CD4-positive, alpha-beta T cell treated with Interleukin-15 for 4 hours (primary cell): ENCODE measurements at places on chromosomes 1 and 21.

DNA sequence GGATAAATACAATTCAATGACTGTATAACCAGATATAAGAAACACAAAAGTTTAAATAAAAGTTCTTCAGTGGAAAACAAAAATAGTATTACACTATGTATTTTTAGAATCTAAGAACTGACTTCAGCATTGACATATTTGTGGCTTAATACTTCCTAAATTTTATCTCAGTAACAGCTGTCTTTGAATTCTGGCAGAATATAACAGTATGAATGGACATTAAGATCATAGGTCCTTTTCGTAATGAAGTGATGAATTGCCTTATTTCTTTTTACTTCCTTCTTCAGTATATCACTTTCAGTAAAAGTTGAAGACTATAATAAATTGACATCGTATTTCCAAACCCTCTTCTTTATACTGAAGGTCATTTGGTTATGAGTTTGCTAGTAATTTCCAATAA is 1030.0 kb downstream of the MRPL39 start:
- DNase-seq = no peak

- DNase-seq = no peak
Measured at GRCh38 chr21:32184485-32184884, 94.4 kb downstream of the MIS18A start.

GRCh38 chr1:247322849-247323586 is 8.6 kb downstream of the ZNF496 start:
- DNase-seq = no peak

GRCh38 chr1:233904633-233905415 is at the start of gene SLC35F3:
Gene SLC35F3, plus strand, starts transcription at chr1:233904676.
- no peak for DNase-seq

DNA sequence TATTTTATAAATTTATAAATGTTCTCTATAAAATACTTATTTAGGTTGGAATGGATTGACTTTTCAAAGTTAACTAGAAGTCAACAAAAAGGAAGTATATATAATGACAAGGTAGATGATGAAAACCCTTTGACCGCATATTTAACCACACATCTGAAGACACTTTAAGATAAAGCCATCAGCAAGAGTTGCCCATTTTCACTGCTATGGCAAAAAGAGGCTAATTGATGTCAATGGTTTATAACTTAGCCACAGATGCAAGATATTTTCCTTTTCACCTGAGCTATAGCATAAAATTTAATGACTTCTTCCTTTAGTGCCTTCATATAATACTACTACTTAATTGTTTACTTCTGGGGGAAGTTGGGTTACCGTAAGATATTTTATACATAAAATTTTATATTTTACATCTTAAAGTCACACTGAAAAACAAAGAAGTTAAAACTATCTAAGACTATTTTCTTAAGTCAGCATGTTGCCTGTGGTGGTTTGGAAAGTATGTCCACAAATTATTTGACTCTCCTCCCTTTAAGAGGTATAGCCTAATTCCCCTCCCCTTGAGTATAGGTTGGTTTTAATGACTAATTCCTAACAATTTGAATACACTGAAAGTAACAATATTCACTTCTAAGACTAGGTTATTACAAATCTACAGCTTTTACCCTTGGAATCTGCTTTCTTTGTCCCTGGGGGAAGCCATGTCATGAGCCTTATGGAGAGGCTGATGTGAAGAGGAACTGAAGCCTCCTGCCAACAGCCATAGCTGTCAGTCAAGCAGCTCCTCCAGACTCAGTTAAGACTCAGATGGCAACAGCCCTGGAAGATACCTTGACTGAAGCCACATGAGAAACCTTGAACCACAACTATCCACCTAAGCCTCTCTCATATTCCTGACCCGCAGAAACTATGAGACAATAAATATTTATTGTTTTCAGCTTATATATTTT is 40.3 kb upstream of the LRRC8B start:
- DNase-seq = no peak

DNA sequence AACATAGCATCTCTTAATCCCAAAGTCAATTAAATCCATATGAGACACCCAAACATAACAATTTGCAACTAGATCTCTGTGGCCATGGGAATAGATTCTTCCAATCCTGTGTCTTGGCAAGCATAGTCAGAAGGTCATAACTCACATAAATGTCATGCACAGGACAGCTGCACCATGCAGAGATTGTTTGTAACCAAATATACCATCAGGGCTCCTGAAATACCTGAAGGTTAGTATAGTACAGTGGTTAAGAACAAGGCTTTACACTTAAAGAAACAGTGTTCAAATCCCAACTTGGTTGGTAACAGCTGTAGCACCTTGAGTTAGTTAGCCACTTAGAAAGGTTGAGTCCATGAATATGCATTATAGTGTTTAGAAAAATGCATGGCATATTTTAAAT is 82.6 kb upstream of the CCDC190 start:
- DNase-seq = no peak

GRCh38 chr1:60765204-60765603 is 317.2 kb upstream of the NFIA start:
- DNase-seq = no peak

DNA sequence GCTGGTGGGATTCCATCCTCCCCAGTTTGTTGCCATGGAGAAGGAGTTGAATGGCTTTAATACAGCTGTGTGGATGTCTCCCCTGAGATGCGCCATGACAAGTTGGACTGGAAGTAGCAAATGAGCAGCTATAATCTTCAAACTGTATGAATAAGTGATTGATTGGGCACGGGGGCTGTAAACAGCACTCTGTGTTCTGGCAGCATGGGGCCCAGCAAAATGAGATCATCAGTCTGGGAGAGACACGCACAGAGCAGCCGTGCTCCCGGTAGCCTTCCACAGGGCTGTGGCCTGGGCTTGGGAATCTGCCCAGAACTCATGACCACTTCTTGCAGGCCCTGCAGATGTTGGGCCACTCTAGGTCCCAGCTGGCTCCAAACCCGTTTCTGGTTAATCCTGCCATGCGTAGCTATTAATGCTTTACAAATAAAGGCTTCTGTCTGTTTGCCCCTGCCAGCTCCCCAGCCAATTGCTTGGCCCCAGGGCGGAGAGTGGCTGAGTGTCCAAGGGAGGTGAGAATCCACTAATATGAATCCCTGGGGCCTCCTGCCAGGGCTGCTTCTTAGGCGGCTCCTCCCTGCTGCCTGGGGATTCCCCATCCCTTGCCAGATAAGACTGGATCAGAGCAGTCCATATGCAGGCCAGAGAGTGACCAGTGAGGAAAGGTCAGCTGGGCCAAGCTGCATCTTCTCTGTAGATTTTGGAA is 642.9 kb downstream of the AJAP1 start:
- no peak for DNase-seq

GRCh38 chr1:168834225-168834872 is 105.3 kb upstream of the DPT start:
- no peak for DNase-seq

GRCh38 chr1:214271174-214271858 is 9.6 kb upstream of the SMYD2 start:
- no peak for DNase-seq
